Endothelial cell (in vitro differentiated cells): ENCODE measurements at places on chromosomes 16 and 17.

DNA sequence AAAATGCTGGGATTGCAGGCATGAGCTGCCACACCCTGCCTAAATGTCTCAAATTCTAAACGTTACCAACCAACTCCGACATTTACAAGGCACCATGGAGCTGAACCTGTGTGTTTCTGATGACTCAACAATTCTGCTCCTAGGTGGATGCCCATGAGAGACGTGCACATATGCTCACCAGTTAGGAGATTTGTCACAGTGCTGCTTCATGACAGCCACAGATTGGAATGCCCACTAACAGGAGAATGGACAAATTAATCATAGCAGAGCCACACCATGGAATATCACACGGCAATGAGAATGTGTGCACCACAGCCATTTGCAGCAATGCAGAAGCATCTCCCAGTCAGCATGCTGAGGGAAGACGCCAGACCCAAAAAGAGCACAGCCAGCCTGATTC lies 8.0 kb upstream of the KCNG4 start:
- DNase-seq, result no peak

DNA sequence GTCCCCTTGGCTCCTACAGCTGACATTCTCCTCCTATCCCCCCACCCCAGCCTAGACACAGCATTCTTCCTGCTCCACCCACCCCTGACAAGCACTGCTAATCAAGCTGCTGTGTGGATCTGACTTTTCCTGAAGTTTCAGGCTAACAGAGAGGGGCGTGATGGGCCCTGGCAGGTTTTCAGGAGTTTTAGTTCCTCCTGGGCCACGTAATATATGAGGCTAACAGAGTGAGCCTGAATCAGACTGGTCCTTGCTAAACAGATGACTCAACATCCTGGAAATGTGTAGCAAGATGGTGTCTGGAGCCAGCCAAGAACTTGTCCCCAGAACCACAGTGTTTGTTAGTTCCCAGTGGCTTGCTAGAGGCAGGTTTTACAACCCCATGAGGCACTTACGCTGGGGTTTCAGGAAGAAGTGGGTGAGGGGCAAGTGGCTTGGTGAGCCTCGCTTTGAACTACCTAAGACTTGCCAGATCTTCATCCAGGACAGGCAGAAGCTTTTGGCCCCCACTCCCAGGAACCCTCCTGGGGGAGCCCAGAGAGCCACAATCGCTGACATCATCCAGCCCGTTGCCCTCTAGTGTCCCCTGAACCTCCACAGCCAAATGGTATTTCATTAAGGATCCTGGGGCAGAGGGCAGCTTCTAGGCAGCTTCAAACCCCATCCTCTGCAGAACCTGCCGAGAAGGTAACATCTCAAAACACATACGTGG lies 15.9 kb downstream of the TMEM92 start:
- no peak for DNase-seq

DNA sequence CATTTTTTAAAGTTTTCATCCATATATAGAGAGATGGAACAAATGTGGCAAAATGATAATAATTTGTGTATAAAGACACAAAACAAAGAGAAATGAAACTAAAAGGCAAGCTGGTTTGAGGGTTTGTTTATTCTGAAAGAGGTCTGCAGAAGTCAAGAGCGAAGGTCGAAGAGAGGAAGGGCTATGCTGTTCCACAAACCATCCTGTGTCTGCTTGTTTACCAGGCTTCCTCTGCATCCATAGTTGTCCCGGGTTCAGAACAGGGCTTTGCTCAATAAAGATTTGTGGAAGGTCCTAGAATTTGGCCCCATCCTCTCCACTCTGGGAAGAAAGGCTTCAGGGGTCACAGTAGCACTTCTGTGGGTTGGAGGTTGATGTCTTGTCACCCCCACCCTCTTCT lies 2.4 kb upstream of the MARVELD3 start:
- no peak for DNase-seq

DNA sequence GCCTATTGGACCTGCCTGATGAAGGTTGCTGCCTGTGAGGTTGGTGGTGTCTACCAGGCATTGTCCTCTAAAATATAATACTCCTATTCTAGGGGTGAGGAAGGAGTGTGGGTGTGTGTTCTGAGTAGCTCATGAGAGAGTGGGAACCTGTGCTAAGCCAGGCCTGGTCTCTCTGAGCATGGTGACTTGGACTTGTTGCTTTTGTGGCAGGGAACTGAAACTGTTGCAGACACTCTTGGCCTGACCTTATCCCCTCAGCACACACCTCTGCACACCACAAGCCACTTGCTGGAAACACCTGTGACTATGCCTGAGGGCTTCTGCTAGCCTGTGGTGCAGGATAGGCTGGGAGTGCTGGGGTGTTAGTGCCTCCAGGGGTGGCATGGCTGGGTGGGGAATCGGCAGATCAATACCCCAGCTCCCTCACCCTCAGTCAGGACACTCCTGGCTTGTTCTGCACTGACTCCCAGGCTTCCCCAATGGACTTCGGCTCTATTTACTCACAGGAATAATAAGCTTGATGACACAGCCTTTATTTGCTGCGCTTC lies 29.9 kb downstream of the PLCG2 start:
- DNase-seq, result no peak

DNA sequence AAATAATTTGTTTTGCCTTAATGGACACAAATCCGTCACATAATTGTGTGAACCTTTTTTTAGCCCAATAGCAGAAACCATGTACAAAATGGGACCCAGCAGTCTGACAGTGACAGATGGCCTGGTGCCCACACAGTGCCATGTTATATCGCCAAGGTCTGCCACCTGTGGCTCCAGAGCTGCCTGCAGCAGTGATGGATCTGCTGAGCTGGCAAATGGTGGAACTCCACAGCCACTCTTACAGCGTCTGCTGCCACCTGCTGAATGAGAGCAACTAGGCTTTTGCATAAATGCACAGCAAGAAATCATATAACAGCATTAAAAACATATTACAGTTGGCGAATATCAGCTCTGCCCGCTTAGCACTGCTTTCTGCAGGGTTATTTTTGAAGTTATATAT lies 59.4 kb downstream of the NUP93 start:
- no peak for DNase-seq

GRCh38 chr16:80569440-80570105 lies 28.8 kb downstream of the DYNLRB2 start:
- no peak for DNase-seq

DNA sequence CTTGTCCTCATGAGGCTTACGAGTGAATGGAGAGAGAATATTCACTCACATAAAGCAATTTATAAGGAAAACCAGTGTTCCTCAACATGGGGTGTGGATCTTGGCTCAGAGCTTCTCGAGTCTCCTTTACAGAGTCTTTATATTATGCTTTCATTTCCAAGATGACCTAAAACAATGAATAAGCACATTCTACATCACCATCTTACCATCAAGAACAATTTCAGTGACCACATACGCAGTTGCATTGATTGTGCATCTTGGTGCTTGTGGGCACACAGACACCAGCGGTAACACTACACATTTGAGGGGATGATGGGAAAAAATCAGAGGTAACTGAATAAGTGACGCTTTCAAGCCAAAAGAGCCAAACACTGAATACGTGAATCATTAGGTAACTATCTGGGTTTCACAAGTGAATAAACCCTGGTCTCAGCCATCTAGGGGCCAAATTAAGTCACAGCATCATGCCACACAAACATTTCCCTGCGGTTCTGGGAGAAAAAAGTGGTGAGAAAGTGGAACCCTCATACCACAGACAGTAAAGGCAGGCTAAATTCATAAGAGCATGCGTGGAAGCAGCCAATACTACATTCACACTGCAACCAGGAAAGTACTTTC lies 9.4 kb downstream of the CWC25 start:
- no peak for DNase-seq

DNA sequence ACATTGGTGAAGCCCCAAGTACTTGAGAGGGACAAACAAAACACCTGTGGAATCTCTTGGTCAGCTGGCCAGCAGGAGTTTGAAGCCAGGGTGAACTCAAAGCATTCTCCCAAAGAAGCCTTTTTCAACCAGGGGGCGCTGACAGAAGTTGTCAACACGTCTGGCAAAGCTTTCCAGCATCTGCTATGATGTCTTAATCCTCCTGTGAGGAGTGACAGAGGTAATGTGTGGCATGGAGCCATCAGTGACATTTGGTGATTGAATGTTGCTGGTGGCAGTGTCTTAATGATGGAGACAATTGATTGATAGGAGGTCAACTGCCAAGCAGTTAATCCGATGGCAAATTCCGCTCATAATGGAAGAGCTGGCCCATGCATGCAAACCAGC lies 257.6 kb upstream of the HSBP1 start:
- no peak for DNase-seq

- no peak for DNase-seq
Measured at GRCh38 chr16:47481698-47482374, 20.7 kb downstream of the PHKB start.

GRCh38 chr16:89744813-89745212 lies 23.5 kb downstream of the ZNF276 start:
- DNase-seq, result no peak
